ENCODE measurements at places on chromosomes 1 and 21.
A peak's percentile ranks its signal among the peaks of the same experiment; 100 is the strongest.

- DNase-seq, result no peak
Observed at GRCh38 chr1:220878191-220879075, 810 bp upstream of the HLX start.

DNA sequence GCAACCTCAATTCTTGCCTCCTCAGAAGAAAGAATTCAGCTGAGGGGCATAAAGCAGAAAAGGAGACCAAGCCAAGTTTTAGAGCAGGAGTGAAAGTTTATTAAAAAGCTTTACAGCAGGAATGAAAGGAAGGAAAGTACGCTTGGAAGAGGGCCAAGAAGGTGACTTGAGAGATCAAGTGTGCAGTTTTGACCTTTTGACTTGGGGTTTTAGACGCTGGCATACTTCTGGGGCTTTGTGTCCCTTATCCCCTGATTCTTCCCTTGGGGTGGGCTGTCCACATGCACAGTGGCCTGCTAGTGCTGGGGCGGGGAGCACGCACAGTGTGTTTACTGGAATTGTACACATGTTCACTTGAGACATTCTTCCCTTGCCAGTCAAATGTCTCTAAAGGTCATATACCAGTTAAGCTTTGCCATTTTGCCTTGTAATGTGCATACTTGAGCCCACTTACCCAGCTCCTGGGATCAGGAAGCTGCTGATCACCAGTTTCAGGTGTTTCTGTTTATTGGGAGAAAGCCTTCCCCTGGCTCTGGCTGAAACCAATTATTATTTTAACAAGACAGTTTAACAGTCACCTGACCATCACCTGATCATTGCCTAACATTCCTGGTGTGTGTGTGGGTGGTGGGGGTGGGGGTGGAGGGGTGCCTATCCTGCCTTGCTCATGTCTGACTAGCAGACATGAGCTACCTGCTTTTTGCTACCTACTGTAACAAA lies 36.2 kb downstream of the UTP25 start:
- no peak for DNase-seq

- DNase-seq, result no peak
Observed at GRCh38 chr21:41583274-41583790, 75.4 kb upstream of the TMPRSS2 start.

- DNase-seq, result no peak
Observed at GRCh38 chr1:227744668-227745067, 9.4 kb downstream of the SNAP47 start.

DNA sequence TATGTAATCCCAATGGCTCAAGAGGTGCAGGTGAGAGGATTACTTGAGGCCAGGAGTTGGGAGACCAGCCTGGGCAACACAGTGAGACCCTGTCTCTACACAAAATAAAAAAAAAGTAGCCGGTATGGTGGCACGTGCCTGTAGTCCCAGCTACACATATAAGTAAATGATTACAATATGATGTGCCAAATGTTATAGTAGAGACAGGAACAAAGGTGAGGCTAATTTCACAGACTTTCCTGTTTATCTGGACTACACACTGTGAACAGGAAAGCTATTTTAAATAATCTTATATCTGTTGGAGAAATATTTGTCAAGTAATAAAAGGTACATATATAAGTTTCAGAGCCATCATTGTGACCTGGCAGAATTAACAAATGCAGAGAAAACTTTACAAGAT lies 77.7 kb downstream of the UROD start:
- DNase-seq, result no peak

DNA sequence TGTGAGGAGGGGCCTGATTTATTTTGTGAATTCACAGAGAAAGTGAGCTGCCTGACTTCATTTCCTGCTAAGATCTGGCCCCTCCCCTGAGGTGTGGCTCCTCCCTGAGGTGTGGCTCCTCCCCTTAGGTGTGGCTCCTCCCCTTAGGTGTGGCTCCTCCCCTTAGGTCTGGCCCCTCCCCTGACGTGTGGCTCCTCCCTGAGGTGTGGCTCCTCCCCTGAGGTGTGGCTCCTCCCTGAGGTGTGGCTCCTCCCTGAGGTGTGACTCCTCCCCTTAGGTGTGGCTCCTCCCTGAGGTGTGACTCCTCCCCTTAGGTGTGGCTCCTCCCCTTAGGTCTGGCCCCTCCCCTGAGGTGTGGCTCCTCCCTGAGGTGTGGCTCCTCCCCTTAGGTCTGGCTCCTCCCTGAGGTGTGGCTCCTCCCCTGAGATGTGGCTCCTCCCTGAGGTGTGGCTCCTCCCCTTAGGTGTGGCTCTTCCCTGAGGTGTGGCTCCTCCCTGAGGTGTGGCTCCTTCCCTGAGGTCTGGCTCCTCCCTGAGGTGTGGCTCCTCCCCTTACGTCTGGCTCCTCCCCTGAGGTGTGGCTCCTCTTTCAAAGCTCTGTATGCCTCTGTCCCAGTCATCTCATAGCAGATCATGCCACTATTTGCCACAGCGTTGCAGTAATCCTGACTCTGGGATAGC lies 26.9 kb upstream of the LRRC3 start:
- DNase-seq, result no peak

DNA sequence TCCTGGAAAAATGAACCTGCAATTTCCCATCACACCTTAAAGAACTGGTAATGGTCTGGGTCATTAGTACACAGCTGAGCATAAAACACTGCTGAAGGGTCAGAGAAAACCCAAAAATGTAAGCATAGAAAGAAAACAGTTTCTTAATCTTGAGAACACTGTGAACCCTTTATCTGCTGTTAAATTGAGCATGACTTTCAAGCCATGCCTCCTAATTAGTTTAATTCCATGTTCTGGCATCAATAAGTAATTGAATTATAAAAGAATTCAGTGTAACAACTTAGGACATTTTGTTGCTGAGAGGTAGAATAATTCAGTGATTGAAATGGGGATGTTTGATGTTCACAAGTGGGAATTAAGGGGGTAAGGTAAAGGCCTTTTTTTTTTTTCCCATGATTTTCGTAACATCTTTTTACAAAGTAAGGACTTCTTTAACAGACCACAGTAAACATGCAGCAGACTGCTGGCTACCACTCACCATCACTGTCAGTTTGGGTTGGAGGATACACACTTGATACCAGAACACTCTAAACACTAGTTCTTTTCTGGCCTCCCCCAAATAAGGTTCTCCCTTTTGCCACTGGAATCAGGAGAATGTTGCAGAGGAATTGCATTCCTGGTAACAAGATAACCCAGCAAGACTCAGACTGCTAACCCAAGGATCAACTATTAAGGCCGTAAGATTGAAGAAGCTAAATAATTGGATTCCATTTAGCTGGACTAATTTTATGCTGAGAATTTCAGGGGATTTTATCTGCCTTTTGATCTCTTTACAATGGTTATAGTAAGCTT lies 3.0 kb downstream of the RWDD3 start:
- DNase-seq, result no peak

DNA sequence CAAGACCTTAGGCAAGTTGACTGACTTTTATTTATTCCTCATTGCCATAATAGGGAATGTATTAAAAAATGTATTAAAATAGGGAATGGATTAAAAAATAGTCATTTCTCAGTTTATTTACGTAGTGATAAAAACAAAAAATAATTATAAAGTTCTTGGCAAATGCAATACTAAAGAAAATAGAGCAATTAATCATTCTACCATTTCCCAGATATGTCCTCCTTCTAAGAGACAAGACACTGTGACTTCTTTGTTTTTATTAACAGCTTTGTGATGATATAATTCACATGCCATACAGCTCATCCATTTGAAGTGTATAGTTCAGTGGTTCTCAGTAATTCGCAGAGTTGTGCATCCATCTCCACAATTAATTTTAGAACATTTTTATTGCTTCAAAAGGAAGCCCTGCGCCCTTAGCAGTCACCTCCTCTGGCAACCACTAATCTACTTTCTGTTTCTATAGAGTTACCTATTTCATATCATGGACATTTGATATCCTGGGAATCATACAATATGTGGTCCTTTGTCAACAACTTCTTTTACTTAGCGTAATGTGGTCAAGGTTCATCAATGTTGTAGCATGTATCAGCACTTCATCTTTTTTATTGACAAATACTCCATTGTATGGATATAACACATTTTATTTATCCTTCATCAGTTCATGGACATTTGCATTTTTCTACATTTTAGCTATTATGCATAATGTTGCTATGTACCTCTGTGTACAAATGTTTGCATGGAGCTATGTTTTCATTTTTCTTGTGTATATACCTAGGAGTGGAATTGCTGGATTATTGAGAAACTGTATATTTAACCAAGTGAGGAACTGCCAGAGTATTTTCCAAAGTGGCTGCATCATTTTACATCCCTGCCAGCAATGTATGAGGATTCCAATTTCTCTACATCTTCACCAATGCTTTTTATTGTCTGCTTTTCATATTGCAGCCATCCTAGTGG lies 5.6 kb downstream of the TBX19 start:
- no peak for DNase-seq

DNA sequence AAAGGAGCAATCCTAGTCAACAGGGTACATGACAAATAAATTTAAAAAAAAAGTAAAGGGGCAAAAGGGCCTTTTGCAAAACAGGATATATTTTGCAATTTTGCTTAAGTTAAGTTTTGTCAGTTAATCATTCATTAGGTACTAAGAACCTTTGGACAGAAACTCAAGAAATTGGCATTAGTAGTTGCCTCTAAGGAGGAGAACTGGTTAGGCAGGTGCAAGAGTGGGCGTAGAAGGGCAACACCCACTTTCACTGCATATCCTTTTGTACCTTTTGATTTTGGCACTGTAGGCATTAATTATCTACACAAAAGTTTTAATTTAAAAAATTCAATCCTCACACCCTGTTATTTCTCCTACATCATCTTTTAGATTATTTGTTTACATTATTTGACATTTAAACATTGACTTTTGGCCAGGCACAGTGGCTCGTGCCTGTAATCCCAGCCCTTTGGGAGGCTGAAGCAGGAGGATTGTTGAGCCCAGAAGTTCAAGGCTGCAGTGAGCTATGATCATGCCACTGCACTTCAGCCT lies 4.3 kb downstream of the DDAH1 start:
- no peak for DNase-seq

DNA sequence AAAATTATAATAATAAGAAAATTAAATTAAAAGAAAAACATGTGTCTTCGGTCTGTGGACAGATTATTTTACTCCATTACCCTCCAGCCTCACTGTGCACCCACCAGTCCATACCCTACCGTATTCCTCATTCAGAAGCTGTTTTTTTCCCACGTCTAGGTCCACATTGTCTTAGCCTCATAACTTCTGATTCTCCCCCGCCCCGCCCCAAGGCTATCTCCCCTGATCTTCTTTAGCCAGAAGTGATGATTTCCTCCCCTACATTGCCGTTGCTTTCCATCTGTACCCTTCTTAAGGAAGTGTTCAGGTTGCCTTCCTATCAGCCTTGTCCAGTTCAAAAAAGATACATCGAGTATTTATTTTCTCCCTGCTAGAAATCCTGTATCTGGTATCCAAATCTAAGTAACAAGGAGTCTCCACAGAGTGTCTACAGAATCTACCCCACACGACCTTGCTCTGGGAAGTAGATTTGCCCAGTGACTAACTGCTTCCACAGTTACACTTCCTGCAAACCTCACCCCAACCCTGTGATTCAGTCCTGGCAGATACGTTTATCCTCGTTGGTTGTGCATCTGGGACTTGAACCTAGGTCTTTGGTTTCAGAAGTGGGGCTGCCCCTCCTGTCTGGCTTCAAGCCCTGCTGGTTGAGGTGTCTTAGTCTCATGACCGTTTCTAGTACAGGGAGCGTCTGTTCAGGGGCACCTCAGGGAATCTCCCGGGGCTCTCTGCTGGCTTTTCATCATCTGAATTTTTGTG lies 470.2 kb downstream of the CAMTA1 start:
- no peak for DNase-seq

DNA sequence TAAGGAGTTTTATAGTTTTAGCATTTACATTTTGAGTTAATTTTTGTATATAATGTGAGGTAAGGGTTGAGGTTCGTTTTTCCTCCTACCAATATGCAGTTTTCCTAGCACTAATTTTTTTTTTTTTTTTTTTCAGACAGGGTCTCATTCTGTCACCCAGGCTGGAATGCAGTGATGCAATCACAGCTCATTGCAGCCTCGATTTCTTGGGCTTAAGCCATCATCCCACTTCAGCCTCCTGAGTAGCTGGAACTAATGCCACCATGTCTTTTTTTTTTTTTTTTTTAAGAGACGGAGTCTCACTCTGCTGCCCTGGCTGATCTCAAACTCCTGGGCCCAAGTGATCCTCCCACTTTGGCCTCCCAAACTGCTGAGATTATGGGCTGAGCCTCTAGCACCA lies 2.5 kb upstream of the UBASH3A start:
- no peak for DNase-seq

GRCh38 chr1:221939607-221940006 lies 197.7 kb upstream of the DUSP10 start:
- peak; percentile 98 for DNase-seq

GRCh38 chr1:154729031-154729442 lies 121.1 kb upstream of the ADAR start:
- no peak for DNase-seq

DNA sequence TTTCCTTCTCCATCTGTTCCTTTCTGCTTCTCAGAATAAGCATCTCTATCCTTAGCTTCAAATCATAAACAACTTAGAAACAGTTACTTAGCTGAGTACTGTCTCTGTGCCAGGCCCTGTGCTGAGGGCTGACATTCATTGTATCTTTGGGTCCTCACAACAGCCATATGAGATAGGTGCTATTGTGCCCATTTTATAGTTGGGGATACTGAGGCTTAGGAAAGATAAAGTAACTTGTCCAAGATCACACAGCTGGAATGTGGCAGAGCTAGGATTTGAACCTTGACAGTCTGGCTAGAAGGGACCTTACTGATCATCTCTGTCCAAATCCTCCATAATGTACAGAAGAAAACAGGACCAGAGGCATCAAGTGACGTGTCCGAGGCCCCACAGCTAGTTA lies 25.0 kb downstream of the CD247 start:
- DNase-seq, result no peak

DNA sequence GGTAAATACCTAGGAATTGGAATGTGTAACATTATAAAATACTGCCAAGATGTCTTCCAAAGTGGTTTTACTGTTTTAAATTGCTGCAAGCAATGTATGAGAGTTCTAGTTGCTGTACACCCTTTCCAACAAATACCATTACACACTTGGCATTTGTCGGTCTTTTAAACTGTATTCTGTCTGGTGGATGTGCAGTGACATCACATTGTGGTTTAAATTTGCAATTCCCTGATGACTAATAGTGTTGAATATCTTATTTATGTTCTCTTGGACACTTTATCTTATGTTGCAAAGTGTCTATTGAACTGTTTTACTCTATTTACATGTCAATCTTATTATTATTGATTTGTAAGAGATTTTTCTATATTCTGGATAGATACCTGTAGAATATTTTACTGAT lies 561.2 kb upstream of the B3GALT2 start:
- DNase-seq, result no peak

DNA sequence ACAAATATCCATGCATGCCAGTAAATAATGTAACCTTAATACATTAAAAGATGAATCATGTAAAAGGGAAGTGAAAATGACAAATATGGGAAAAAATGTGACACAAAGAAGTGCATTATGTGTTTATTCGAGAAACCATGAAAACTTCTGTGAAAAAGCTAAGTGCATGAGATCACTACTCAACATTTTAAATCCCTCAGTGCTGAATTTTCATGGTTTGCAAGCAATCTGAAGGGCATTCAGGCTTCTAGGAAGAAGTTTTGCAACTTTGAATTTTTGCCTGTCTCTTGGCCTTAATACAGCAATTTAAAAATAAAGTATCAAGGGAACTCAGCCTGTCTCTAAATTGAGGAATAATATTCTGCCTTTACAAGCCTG lies 78.2 kb downstream of the MAP3K7CL start:
- no peak for DNase-seq
